ENCODE measurements at places on chromosomes 1 and 21.

GRCh38 chr1:179803104-179803503, 60.0 kb downstream of the FAM163A start:
- DNase-seq, result no peak

GRCh38 chr1:111538343-111539025, 35.1 kb upstream of the ADORA3 start:
- no peak for DNase-seq

- peak; percentile 63 for DNase-seq
Observed at GRCh38 chr1:225911191-225912130, 12.6 kb downstream of the PYCR2 start.

- DNase-seq, result no peak
Observed at GRCh38 chr21:44426663-44427191, 28.6 kb upstream of the LRRC3 start.

- no peak for DNase-seq
Observed at GRCh38 chr21:43728154-43728466, 9.2 kb downstream of the PDXK start.

DNA sequence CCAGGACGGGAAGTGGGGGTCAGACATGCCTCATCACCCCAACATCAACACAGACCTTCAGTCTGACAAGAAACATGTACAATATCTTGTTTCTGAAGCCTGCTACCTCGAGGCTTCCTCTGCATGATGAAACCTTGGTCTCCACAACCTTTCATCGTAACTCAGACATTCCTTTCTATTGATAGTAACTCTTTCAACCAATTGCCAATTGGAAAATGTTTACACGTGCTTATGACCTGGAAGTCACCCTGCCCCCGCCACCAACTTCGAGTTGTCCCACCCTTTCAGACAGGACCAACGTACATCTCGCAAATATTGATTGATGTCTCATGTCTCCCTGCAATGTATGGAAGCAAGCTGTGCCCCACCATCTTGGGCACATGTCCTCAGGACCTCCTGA, 159.5 kb downstream of the ETS2 start:
- no peak for DNase-seq

DNA sequence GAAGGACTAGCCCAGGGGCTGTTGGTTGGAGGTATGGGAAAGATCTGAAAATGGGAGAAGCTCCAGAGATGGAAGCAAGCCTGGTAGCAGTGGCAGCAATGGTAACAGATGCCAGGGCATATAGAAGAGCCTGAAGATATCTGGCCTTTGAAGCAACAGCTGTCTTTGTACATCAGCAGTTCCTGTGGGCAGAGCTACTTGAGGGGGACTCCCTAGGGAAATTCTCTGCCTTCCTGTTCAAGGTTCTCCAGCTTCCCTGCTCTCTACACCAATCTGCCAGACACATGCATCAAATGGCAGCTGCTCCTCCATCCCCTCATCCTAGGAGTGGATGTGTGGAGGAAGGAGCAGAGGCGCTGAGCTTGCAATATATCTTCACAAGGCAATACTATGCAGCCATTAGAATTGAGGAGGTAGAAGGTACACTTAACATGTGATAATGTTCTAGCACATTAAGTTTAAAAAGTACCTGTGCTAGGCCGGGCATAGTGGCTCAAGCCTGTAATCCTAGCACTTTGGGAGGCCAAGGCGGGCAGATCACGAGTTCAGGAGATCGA, 2.2 kb downstream of the TMEM35B start:
- DNase-seq, result no peak

GRCh38 chr1:96842215-96842614, 120.6 kb downstream of the PTBP2 start:
- no peak for DNase-seq

- no peak for DNase-seq
Observed at GRCh38 chr1:116012716-116013115, 36.4 kb downstream of the SLC22A15 start.

- no peak for DNase-seq
Observed at GRCh38 chr21:25338415-25338814, 268.9 kb downstream of the MRPL39 start.

DNA sequence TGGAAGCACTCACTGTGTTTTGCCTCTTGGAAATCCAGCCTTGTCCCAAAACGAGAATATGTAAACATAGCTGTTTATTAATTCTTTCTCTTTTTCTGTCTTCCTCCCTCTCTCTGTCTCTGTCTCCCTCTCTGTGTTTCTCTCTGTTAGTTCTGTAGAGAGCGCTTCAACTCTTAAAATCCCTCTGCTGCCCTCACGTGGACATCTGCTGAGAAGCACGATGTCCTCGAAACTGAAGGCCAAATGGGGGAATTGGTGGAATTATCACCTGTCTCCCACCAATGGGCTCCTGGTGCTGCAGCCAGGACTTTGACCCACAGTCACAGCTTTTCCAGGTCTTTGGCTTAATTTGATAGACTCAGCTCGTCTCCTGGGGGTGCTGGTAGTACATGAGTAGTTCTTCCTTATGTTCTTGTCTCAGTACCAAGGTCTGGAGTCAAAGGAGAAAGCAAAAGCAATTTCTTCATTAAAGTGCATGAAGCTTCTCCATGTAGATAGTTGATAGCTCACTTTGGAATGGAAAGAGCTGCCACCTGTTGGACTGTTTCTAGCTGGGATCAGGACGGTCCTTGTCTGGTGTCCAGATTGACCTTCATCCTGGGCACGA, 5.5 kb upstream of the GBP6 start:
- DNase-seq, result peak; percentile 90

- no peak for DNase-seq
Observed at GRCh38 chr1:230186003-230186863, 119.2 kb downstream of the GALNT2 start.

- no peak for DNase-seq
Observed at GRCh38 chr1:178262120-178262500, 168.2 kb downstream of the RASAL2 start.

DNA sequence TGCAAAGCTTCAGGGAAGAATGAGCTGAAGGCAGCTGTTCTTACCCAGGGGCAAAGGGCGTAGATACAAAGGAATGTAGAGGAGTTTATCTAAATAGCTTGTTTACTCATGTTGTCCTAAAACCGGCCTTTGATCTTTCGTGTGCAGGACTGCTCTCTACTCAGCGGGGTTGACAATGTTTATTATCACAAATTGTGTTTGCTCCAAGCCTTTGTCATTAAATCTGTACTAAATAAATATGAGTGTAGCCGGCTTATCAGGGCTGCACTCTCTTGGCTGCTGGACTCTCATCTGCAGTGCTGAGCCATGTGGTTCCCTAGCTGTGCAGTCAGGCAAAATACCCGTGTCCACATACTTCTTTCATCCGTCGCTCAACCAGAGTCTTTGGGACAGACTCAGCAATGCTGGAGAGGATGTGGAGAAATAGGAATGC, 199.0 kb downstream of the LBR start:
- no peak for DNase-seq

DNA sequence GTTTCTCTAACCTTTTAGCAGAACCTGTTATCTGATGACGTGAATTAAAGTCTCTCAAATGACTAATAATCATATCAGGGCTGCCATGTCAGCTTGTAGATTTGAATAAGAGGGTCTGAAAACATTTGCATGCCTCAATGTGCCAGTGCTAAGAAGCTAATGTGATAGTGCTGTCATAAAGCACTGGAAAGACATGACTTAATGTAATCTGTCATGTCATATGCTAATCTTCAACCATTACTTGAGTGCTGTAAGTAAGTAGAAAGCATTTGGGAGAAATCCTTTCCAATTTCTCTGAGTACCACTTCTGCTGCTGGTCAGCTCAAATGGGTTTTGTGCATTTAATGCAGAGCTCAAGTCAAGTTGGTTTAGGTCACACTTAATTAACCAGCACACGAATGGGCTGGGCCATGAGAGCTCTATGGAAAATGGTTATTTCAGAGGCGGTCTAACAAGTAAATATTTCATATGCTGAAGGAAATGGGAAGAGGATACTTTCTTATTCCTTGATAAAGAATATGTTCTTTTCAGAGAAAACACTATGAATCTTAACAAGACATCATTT, 609.2 kb downstream of the LMO4 start:
- DNase-seq, result no peak

DNA sequence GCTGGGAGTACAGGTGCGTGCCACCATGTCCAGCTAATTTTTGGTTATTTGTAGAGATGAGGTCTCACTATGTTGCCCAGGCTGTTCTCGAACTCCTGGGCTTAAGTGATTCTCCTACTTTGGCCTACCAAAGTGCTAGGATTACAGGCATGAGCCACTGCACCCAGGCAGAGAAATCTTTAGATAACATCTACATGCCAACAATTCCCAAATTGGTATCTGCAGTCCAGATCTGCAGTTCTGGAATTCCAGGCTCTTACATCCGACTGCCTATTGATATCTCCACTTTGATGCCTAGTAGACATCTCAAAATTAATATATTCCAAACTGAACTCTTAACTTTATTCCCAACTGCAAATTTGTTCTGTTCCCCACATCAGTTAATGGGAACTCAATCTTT, 23.3 kb downstream of the INAVA start:
- no peak for DNase-seq

DNA sequence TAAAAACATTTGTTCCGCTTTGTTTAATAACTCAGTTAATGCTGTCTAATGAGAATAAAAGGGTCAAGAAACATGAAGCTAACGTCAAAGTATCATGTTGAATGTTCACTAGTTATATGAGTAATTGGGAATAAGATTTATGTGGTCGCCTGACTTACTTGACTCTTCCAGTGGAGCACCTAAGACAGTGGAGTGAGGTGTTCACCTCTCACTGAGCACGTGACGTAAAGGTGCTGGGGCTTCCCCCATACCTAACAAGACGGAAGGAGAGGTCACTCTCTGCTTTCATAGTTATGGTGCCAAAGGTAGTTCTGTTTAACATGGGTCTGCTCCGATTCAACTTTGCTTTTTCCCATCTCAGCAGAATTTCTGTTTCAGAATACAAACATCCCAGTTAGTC, 686 bp downstream of the KMO start:
- peak; percentile 73 for DNase-seq

DNA sequence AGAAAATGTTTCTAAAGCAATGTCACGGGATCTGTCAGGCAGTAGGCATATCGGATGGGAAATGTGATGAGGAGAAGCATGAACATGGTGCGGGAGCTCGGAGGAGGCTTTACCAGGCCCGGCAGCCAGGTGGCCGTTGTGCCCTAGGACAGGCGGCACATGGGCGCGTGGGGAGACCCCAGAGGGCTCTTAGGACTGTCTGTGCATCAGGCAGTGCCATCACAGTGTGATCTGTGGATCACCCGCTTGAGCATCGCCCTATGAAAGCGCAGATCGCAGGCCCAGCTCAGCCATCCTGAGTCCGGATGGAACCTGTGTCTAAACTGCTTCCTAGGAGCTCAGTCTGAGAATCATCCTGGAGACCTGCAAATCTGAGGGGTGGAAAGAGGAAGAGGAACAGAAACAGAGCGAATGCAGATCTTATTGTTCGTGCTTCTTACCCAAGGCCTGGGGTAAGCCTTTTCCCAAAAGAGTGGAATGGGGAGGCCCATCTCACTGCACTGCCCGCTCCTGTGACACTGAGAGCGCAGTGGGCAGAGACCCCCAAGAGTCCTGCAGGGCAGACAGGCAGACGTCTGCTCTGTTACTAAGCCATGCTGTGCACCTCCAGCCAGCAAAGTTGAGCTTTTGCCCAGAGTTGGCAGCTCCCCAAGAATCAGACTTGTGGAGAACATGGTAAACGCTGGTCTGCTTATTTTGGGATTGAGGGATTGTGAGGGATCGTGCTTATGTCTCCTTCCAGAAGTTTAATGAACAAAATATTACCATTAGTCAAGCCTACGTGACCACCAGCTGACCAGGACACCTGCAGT, 251.0 kb downstream of the RHOU start:
- DNase-seq, result no peak

DNA sequence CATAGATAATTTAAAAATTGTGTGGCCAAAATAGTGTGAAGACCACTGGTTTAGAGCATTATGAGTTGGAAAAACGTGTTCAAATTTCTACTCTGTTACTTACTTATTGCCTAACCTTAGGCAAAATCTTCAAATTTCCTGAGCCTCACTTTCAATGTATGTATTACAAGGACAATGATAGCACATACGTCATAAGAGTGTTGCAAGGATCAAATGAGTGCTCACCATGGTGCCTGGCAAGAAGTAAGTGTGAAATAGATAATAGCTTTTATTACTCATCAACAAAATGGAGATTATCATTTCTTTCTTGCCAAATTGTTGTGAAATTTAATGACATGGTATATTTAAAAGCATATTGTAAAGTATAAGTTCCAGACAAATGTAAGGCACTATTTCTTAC, 57.2 kb downstream of the FH start:
- DNase-seq, result no peak

- DNase-seq, result no peak
Observed at GRCh38 chr1:6726253-6726652, 24.6 kb upstream of the DNAJC11 start.

DNA sequence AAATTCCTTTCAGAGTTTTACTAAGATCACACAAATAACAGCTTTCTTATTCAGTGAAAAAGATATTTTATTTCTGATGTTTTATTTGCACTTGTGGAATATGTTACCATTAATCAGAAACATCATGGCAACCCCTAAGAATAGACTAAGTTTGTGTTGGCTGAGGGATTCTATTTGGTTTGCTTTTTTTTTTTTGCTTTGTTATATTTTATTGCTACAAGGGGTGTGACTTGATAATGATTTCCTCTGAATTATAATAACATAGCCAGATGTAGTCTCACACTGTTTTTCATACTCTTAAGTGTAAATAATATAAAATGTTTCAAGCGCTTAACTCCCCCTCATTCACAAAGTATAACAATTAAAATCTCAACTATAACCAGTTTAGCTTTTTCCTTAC, 20.0 kb downstream of the GLRX2 start:
- no peak for DNase-seq

DNA sequence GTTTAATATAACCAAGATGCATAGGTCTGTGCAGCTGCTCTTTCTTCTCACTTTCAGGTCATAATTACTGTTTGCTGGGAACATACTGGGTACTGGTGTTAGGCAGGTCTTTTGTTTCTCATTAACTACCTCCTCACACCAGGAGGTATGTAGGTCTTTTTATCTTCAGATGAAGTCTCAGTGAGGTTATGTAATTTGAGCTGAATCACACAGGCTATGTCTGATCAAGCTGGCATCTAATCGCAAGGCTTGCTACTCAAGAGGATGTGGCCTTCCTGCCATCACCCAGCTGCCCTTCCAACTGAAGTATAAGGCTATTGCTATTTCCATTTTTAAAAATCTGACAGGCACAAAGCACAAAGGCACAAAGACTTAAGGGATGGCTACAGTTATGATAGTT, 96.4 kb downstream of the RUNX1 start:
- no peak for DNase-seq

- DNase-seq, result no peak
Observed at GRCh38 chr21:17900990-17901385, 81.8 kb upstream of the C21orf91 start.
